ENCODE measurements at places on chromosomes 12 and 14. TPM values are rescaled to one million over a fixed set of nuclear protein-coding genes. Genes with fewer than 3 reads are reported as not detected.

Gene PGF
- total RNA-seq = 6.5 TPM

Gene TMCC3
- total RNA-seq = 1.5 TPM

Gene FAM90A1
- 0.46 TPM for total RNA-seq

Gene ACSM4
- not detected for total RNA-seq

Gene KRT86
- total RNA-seq = not detected

Gene OGFOD2
- 16.2 TPM for total RNA-seq

Gene TSHR
- not detected for total RNA-seq

Gene ING4
- 21.1 TPM for total RNA-seq

Gene ANO2
- 19.5 TPM for total RNA-seq

Gene ELK3
- total RNA-seq = 20.8 TPM

DNA sequence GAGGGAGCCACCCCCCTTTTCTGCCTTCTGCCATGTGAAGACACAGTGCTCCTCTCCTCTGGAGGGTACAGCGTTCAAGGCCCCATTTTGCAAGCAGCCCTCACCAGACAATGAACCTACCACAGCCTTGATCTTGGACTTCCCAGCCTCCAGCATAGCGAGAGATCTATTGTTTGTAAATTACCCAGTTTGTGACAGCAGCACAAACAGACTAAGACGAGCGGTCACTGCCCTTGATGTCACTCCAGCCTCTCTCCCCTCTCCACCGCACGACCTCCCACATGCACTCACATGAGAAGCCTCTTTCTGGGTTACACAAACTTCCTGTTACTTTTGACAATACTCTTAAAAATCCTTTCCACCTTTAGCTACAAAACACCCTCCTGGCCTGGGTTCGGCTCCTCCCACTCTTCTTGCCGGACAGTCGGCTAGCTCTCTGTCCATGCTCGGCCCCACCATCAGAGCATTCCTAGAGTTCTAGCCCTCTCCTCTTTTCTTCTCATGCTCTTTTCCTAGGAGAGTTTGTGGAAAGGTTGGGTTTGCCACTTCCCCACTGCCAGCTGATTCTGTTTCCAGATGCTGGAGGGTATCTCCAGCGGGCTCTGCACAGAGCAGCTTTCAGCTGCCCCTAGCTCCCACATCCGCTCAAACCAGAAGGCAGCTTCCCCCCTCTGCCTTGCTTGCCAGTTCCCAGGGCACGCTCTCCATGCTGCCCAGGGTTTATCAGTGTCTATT lies 124.3 kb downstream of the FOXN3 start:
- no peak for DNase-seq

DNA sequence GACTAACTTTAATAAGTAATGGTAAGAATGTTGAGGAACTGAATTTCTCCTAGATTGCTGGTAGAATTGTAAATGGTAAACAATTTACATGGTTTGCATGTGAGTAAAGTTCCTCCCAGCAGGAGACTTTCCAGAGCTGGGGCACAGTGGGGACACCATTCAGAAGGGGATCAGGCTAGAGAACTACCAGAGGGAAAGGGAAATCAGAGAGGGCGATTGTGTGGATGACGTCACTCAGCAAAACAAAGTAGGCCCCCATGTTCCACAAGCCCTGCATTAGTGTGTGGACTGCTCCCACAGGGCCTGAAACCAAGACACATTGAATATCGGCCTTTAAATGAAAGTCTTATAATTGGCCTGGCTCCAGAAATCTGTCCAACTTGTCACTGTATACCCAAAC lies 9.5 kb downstream of the RNASE11 start:
- no peak for DNase-seq

GRCh38 chr12:90502070-90502469 lies 452.9 kb downstream of the CCER1 start:
- no peak for DNase-seq

GRCh38 chr12:96294831-96295230 lies 100.7 kb downstream of the ELK3 start:
- no peak for DNase-seq

DNA sequence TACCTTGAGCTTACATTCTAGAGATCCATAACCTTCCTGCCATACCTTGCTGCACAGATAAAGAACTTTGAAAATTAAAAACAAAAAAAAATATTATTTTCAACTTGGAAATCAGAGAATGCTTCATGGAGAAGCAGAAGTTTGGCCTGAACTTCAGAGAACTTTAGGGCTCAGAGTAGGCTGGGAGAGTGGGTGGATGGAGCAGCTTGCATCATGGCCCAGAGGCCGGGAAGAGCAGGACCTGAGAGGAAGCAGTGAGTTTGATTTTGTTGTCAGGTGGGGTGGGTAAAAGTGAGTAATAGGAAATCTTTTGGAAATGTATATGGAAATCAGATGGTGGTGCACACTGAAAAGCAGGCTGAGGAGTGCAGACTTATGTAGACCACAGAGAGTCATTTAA lies 228.5 kb upstream of the KRR1 start:
- DNase-seq = no peak

DNA sequence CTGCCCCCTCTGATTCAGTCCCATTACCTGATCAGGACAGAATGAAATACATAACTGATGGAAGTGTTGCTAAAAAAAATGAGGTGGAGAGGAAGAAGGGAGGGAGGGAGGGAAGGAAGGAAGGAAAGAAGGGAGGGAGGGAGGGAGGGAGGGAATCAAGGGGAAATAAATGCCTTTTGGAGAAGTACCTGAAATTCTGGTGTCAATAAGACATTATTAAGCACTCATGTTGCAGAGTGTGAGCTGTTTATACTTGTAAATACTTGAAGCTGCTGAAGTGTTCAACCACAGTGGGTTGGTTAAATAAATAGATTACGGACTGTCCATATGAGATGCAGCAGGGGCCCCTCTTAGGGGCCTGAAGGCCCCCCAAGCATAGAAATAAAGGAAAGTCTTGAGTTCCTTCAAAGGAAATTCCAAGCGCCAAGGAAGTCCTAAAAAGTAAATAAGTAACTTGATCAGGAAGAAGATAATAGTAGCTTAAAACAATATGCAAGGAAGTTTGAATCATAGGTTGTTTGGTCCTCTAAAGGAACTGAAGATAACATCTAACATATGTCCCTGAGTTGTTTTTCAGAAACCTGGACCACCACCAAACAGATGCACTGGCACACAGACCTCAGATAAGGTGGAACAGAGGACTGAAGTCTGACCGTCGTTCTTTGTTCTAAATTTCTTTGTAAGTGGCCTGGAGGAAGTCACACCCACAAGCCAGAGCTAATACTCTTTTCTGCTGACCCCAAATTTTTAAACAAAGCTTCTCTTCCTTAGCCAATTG lies 110.8 kb downstream of the SEC23A start:
- DNase-seq = no peak

- no peak for DNase-seq
These were observed 33.3 kb downstream of the CCDC85C start for GRCh38 chr14:99570544-99571302.

GRCh38 chr12:112029301-112029700 lies 16.1 kb downstream of the ERP29 start:
- DNase-seq = no peak

GRCh38 chr12:91940826-91941570 lies 204.6 kb downstream of the BTG1 start:
- DNase-seq = no peak

GRCh38 chr12:117047810-117048584 lies 51.2 kb downstream of the TESC start:
- DNase-seq = peak; percentile 78

DNA sequence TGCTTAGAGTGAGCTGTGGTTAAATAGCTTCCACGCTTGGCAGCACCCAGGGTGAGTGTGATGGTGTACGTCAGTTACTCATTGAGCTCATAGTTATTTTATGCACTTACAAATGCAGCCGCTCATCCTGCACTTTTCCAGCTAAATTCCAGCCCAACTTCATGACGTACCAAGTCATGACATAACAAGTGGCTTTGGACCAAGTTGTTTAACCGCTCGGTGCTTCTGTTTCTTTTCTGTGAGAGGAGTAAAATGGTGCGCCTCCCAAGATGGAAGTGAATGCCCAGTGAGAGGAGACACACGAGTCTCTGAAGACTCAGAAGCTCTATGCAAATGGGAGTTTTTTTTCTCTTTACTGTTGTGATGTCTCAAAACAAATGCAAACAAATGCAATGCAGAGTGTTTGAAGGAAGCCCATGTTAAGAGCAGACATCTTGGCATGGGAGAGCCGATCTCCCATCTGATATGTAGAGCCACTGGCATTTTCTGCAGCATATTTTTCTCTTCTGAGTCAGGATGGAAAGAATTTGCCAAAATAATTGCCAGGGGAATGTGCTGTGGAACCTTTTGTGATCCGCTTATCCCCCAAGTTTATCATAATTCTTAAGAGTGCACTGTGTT lies 72.2 kb downstream of the FBXW8 start:
- DNase-seq = no peak

Data from Right ventricle myocardium inferior (tissue), 1 donor.